HepG2 (cell line): ENCODE measurements at places on chromosomes 7 and 10. TPM values are rescaled to one million over a fixed set of nuclear protein-coding genes. Genes with fewer than 3 reads are reported as not detected.

Gene DNAH11
- 0.01 TPM in 1 of 2 replicates, not detected in the other for total RNA-seq

- no peak for DNase-seq
These were observed 34.4 kb downstream of the POLR1F start for GRCh38 chr7:19674266-19674960.

- DNase-seq, result no peak
These were observed 12.5 kb upstream of the ARPC1A start for GRCh38 chr7:99313204-99313573.

- DNase-seq, result no peak
These were observed 92.6 kb downstream of the RGS10 start for GRCh38 chr10:119449760-119450461.

Gene TRDMT1
- total RNA-seq, result 3.0 and 6.1 TPM in 2 replicates

- peak; percentile 80 for DNase-seq
These were observed 2.2 kb upstream of the RBM17 start for GRCh38 chr10:6086375-6087233.

GRCh38 chr7:28701731-28702130 is 256.4 kb downstream of the TRIL start:
- no peak for DNase-seq

Gene GATA3
- total RNA-seq, result not detected in 2 replicates

GRCh38 chr7:132446260-132446659 is 130.0 kb downstream of the PLXNA4 start:
- no peak for DNase-seq

Gene NKX2-3
- not detected in 2 replicates for total RNA-seq

Gene GIMAP1
- not detected in 2 replicates for total RNA-seq

Gene LIPN
- not detected in 2 replicates for total RNA-seq

GRCh38 chr10:58991856-58992255 is 184.6 kb upstream of the PHYHIPL start:
- no peak for DNase-seq

- no peak for DNase-seq
These were observed 452.3 kb upstream of the GALNT17 start for GRCh38 chr7:70679661-70680060.

GRCh38 chr7:668139-668931 is 58.2 kb upstream of the DNAAF5 start:
- DNase-seq, result no peak

- no peak for DNase-seq
These were observed 186.8 kb upstream of the CXCL12 start for GRCh38 chr10:44571701-44572100.

- no peak for DNase-seq
These were observed 18.2 kb upstream of the CDH23 start for GRCh38 chr10:71378336-71379117.

- DNase-seq, result no peak
These were observed 111.6 kb downstream of the VTI1A start for GRCh38 chr10:112558476-112559142.

Gene UCN3
- not detected in 2 replicates for total RNA-seq

DNA sequence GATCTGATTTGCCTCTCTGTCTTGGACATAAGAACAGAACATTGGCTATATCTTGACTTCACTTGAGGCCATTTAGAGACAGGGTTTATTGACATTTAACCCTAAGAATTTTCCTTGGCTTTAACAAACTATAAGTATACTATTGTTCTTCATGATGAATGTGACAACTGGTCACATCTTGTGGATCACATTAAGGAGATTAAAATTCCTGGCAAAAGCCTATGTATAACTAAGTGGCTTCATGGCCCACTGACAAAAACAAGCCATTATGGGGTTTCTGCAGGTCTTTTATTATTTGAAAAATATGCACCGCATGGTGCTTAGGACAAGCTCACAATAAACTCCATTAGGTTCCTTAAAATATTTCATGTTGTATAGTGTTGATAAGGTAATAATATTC is 54.8 kb downstream of the THNSL1 start:
- no peak for DNase-seq

Gene GRM8
- not detected in 2 replicates for total RNA-seq

Gene TBX20
- total RNA-seq, result not detected in 2 replicates

DNA sequence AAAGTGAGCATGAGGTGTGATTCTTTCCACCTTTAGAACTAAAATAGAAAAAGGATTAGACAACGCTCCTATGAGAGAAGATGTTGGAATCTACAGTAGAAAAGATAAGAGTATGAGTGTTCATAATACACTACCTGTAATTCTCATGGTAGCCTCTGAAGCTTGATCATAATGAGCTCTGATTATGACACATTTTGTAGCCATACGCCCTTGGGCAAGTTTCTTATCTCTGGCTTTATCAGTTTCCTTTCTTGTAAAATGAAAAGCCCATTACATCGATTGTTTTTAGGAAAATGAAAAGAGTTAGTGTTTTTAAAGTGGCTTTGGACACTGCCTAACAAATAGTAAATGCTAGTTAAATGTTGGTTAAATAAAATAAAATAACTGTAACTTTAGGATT is 22.4 kb upstream of the PRSS58 start:
- DNase-seq, result no peak

GRCh38 chr10:62866451-62866850 is 50.3 kb upstream of the EGR2 start:
- DNase-seq, result no peak
